Hypothalamus (tissue), 51 donors: ENCODE measurements at places on chromosomes 13 and 19.
A peak's percentile ranks its signal among the peaks of the same experiment; 100 is the strongest.

DNA sequence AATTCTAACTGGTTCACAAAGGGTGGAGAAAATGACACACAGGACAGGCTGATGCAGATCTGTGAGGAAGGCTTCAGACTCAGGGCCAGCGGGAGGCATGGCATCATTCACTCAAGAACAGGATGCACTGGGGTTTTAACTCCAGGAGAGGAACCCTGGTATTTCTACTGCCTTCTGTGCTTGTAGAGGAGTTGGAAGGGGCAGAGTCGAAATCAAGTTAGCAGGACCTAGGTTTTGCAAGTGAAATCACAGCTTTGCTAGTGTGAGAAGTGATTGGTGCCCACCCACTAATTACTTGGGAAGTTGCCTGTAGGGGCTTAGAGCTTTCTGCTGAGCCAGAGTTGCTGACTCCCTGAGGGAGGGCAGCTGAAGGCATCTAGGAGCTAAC, 92.7 kb downstream of the AKAP11 start:
- DNase-seq: no peak

DNA sequence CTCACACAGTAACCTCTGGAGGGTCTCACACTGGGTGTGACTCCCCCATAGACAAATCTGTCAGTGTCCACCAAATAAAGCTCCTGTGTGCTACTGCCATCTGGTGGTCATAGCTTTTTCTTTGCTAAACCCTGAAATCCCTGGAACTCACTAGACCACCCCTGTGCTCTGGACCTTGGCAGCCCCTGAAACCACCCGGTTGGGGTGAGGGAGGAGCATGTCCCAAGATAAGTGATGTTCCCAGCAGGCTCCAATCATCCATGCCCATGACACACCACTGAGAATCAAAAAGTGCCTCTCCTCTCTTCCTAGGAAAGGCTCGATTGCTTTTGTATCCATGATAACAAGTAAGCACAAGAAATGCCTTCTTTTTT, 6.5 kb upstream of the HSD17B14 start:
- peak; percentile 57 for DNase-seq

- no peak for DNase-seq
These were observed 6.1 kb upstream of the ZNF787 start for GRCh38 chr19:56126983-56127780.

DNA sequence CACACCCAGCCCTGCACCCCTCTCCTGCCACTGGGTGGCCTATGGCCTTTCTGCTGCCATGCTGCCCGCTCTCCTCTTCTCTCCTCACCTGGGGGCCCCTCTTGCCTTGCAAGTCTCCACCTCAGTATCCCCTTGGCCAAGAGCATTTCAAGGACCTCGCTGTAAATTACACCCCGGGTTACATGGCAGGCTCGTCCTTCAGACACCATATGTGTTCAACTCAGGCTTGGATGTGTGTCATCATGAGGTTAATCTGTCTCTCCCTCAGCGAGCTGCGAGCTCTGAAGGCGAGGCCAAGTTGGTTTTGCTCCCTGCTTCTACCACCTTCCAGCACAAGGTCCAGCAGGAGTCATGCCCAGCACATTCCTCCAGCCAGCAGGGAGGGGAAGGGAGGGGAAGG, 74.8 kb upstream of the TM9SF2 start:
- DNase-seq: no peak

- no peak for DNase-seq
These were observed 48.6 kb downstream of the FOXO1 start for GRCh38 chr13:40617801-40618356.

GRCh38 chr19:49231804-49232203, 74.2 kb downstream of the TRPM4 start:
- no peak for DNase-seq

DNA sequence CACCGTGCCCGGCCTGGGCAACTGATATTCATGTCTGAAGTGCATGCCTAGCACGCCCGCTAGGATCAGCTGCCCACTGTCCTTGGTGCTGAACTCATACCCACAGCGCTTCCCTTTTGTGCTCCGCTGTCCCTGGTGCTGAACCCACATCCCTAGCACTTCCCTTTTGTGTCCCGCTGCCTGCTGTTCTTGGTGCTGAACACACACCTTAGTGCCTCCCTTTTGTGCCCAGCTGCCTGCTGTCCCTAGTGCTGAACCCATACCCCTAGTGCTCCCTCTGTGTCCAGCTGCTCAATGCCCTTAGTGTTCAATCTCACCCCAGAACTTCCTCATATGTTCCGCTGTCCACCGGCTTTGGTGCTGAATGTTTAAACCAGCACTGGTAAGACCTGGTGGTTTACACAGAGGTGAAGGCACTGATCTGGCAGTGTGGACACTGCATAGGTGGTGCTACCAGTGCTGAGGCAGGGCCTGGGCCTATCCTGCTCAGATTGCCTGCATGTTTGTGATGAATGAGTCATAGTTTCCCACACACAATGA, 26.3 kb upstream of the SIGLEC11 start:
- DNase-seq: peak; percentile 31

GRCh38 chr19:47330466-47330869, 1.5 kb upstream of the C5AR2 start:
- DNase-seq: peak; percentile 16

GRCh38 chr13:80824229-80824628, 483.3 kb upstream of the SPRY2 start:
- no peak for DNase-seq

DNA sequence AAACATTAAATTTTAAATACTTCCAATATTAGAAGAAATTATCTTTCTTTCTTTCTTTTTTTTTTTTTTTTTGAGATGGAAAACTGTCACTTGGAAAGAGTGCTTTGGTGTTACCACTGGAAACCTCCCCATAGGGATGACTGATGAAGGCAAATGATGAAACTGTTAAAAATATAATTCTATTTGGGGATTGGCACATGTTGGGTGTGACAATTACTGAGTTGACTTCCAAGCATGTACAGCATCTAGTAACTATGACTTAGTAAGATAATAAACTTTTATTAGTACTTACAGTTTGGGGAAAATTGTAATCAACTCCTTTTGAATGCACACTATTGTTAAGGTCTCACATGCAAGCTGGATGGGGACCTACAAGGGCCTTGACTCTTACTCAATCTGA, 592.5 kb downstream of the KCTD12 start:
- no peak for DNase-seq

DNA sequence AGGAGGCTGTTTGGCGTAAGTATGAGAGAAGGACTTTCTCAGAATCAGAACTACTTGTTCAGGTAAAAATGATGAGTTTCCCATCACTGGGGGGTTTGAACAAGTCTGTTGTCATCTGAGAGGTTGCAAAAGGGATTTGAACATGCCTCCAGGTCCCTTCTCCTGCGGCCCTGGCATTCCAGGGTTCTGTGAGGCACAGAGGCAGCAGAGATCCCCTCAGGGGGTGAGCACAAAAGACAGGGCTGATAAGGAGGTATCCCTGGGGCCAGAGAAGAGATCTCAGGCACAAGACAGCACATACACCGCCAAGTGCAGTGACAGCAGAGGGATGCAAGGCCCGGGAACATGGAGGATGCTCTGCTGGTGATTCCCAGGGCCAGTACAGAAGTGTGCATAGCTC, 275.8 kb upstream of the TSHZ3 start:
- no peak for DNase-seq

- no peak for DNase-seq
These were observed 115.3 kb downstream of the LRCH1 start for GRCh38 chr13:46668302-46668720.

DNA sequence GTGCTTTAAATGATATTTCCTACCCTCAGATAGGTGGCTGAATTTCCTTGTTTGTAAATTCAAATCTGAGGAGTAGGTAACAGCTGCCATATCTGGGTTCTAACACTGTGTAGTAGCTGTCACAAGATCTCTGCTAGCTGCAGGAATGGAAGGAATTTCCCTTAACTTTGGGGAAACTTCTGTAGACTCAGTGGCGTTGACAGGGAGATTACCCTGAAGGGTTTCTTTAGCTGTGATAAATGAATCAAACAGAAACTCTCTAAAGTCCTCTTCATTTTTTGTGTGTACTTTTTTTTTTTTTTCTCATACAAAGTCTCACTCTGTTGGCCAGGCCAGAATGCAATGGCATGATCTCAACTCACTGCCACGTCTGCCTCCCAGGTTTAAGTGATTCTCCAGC, 5.3 kb upstream of the EPSTI1 start:
- DNase-seq: no peak

GRCh38 chr13:73715114-73715910, 418.9 kb downstream of the KLF12 start:
- DNase-seq: no peak

DNA sequence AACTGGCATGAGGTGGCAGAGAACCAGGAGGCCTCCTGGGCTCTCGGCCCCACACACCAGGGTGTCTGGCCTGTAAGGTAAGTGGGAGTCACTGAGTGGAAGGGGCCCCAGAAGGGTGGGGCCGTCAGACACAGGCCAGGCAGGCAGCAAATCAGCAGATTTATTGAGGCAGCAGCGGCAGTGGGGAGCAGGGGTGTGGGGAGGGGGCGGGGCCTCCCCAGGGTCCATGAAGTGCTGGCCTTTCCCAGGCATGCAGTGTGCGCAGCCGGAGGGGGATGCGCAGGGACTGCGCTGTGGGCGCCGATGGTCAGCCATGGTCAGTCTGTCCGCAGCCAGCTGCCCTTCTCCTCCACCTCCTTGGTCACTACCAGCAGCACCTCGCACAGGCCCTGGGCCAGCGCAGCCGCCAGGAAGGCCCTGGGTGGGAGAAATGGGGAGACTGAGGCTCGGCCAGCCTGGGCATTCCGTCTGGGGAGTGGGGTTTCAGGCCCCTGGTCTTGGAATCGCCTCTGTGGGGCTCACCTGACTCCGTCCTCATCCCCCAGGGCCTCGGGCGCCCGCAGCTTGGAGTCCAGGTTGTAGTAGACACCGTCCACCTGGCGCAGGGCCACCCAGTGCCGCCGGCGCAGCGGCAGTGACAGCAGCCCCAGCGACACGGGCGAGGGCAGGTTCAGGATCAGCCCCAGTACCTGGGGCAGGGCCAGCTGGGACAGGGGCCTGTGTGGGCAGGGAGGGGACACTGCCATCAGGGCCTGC, 5.0 kb downstream of the JOSD2 start:
- DNase-seq: no peak

DNA sequence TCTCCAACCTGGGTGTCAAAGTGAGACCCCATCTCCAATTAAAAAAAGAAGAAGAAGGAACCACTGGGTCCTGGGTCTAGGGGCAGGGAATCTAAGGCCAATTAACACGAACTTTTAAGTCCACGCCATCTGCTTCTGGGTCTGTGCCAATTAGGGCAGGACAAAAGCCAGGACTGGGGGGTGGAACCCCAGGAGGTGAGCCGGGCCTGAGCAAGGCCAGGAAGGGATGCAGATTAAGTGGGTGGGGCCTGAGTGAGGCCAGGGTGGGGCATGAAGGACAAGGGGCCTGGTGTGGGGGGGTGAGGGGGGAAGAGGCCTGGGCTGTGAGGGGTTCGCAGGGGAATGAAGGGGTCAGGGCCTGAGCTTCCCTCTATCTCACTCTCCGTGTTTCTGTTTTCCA, 26.3 kb upstream of the ZNF83 start:
- DNase-seq: no peak

DNA sequence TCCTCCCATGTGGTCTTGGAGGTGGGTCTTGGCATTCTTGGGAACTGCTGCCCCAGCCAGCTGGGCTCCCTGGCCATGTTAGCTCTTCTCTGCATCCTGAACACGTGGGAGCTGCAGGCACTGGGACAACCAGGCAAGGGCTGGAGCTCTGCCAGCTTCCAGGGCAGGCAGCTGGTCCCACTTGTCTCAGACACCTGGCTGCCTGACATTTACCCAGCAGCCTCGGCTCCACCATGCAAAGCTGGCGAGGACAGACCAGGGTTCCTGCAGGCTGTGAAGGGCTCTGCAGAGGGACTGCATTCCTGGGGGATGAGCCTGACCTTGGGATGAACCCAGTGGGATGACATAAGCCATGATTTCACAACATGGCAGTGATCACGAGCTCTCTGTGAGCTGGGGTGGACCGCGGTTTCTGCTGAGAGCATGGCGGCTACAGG, 99.0 kb upstream of the TSHZ3 start:
- no peak for DNase-seq

- no peak for DNase-seq
These were observed 10.5 kb downstream of the CEBPA start for GRCh38 chr19:33291623-33292534.

DNA sequence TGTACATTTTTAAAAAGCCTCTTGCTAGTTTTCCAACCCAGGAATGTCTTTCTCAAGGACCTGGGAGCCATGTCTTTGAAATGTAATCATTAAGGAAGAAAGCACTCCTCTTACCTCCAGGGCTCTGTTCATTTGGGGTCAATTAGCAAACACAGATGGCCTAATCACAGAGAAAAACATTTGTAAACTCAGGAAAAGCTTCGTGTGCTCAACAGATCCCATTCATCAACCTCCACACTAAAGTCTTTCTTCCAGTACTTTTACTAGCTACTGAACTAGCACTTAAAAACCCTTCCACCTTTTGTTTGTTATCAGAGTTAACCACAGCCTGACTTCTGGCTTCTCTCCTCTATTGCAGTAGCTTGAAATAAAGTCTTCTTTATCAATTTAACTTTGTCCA, 441.4 kb downstream of the PCDH20 start:
- no peak for DNase-seq

GRCh38 chr19:7766535-7766934, 3.5 kb downstream of the CLEC4M start:
- DNase-seq: no peak

- DNase-seq: no peak
These were observed 13.7 kb downstream of the ZBTB7A start for GRCh38 chr19:4052993-4053422.

DNA sequence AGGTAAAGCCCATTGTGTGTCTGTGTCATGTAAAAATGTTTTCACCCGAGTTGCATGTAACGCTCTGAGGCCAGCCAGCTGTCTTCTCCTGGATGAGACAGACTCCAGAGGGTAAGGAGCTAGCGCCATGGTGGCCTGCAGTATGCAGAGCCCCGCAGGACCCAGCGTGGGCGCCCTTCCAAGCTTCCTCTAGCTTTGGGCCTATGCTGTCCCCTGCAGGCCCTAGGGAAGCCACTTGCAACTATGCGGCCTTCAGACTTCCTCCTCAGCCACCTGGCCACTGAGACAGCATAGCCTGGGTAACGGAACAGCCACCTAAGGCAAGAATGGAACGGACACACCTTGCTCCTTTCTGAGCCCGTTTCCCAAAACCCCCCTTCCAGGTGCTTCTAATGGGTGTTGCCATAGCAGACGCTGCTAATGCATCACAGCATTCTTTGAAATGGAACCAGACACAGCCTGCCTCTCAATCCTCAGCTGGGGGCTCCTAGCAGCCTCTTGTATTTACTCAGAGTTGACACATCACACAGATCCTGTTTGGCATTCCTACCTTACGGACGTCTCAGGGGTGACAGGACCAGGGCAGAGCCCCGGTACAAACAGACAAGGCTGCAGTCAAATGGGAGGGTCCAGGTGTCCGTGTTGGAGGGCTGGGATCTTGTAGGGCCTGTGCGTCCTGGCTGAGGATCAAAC, 6.2 kb downstream of the FAM32A start:
- no peak for DNase-seq
